Stimulated activated CD8-positive, alpha-beta memory T cell treated with anti-CD3 and anti-CD28 coated beads, Interleukin-2, amount 100 ng/mL, for 1 hour (primary cell): ENCODE measurements at places on chromosomes 2 and 18.

GRCh38 chr2:18454692-18455235, 105.7 kb downstream of the RDH14 start:
- DNase-seq: no peak

DNA sequence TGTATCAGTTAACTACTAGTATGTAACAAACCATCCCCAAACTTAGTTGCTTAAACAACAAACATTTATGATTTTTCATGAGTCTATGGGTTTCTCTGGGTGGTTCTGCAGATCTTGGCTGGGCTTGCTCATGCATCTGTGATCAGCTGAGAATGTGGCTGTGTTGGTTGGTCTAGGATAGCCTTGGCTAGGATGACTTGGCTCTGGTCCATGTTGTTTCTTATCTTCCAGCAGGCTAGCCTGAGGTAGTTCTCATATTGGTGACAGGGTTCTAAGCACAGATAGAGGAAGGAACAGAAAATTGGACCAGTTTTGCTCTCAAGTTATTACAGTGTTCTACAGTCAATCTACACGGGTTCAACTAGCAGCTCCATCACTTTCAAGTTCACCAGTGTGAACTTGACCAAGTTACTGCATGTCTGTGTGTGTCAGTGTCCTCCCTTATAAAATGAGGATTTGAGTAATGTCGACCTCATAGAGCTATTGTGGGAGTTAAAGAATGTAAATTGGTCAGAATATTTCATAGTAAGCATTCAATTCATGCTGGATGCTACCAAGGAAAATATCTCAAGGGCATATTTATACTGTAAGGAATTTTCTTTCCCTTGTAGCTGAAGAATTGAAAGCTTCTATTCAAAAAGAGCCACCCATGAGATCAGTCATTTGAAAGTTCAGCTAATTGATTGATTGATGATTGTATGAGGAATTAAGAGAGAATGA, 65.3 kb downstream of the MYO3B start:
- DNase-seq: no peak

GRCh38 chr18:76390452-76391035, 104.5 kb downstream of the ZNF516 start:
- no peak for DNase-seq

- no peak for DNase-seq
Observed at GRCh38 chr2:70920367-70920715, 15.4 kb upstream of the ATP6V1B1 start.

DNA sequence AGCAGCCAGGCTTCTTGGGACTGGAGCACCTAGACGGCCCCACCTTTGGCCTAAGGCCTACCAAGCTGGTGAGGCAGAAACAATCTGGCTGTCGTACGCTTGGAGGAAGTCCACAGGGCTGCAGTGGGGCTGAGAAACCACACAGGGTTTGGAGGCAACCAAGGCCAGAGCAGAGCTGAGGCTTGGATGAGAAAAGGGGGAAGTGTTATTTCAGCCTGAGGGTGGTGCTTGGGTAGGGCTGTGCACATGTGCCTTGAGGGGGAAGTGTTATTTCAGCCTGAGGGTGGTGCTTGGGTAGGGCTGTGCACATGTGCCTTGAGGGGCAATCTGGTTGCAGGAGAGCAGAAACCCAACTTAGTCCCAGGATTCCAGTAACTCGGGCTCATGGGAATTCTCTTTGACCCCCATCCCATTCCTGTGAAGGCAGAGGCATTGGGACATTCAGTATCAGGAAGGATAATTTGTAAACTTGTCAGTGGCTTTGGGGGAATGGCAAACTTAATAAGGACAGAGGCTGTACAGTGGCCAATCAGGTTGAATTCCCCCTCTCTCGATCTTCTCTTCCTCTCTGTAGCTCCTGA, 971 bp upstream of the FBXO41 start:
- DNase-seq: no peak

- no peak for DNase-seq
Observed at GRCh38 chr2:97673915-97674283, 4.4 kb downstream of the C2orf92 start.

DNA sequence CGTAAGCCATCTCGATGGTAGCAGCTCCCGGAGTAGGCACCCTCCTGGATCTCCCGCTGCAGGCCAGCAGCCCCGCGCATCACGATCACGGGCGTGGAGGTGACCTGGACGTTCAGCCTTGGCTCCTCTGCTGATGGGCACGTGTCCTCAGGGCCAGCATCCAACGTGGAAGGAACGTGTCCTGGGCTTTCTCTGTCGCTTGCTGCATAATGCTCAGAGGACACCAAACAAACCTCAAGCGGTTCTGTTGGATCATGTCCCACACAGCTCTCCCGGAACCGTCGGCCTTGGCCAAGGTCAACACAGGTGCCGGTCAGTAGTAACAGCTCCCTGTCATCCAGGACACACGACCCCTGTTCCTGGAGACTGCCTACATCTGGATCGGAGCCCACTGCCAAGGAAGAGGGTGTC, 23.1 kb downstream of the PASK start:
- DNase-seq: no peak

DNA sequence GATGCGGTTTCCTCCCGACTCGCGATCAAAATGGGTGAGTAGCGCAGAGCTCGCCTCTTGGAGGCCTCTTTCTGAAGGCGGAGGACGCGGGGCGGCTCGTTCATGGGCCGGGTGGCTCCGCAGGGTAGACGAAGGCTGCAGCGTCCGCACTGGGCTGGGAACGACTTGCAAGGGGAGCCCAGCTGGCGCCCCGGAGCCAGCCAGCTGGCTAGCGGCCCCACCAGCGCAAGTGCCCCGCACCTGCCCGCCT, 328 bp upstream of the PASK start:
- DNase-seq: no peak

GRCh38 chr2:12163866-12164265, 417.4 kb downstream of the LPIN1 start:
- no peak for DNase-seq

GRCh38 chr2:8257502-8257901, 424.4 kb upstream of the ID2 start:
- DNase-seq: no peak

DNA sequence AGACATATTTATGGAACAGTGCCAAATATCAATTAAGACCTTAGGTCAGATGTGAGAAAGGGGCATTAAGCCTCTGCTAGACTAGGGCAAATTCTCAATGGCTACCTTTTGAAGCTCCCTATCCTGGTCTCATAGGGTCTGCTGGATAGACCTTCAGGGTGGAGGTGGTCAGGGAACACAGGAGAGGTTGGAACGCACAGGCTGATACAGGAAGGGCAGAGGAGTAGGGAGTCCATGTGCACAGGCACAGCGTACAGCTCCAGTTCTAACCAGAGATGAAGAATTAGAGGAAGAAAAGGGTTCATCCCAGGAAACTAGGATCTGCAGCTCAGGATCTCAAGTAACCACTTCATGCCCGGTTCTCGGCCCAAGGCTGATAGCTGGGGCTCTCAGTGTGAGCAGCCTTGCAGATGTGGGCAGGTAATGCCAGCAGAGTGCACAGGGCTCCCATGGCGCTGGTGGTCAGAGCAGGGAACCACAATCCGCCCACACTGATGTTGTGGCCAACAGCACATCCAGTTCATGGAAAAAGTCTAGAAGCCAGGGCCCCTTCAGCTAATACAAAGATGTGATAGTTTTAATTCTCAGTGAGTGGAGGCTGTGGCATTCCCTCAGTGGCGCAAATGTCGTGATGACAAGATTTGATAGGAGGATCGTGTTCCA, 3.4 kb upstream of the EVA1A start:
- DNase-seq: no peak

GRCh38 chr2:102063941-102064678, 72.3 kb downstream of the IL1R2 start:
- no peak for DNase-seq

- no peak for DNase-seq
Observed at GRCh38 chr2:169877398-169877797, 50.1 kb downstream of the UBR3 start.

DNA sequence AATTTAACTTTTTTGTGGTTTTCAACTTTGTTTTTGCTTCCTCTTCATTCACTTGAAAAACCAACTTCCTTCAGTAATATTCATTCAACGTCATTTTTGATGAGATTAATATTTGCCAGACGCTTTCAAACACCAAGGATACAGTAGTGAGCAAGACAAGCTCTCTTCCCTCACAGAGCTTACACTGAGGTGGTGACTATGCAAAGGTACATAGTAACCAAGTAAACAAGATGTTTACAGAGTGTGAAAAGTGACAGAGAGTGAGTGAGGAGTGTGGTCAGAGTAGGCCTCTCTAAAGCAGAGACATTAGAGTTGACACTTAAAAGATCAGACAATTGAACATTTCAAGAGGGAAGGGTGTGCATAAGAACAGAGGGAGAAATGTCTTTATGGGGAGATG, 155.5 kb downstream of the TMEM247 start:
- DNase-seq: no peak

- DNase-seq: no peak
Observed at GRCh38 chr2:159098921-159099411, 130.5 kb downstream of the TANC1 start.

GRCh38 chr2:98084151-98084868, 2.7 kb upstream of the VWA3B start:
- no peak for DNase-seq

- no peak for DNase-seq
Observed at GRCh38 chr2:216057688-216058193, 23.9 kb downstream of the PECR start.

DNA sequence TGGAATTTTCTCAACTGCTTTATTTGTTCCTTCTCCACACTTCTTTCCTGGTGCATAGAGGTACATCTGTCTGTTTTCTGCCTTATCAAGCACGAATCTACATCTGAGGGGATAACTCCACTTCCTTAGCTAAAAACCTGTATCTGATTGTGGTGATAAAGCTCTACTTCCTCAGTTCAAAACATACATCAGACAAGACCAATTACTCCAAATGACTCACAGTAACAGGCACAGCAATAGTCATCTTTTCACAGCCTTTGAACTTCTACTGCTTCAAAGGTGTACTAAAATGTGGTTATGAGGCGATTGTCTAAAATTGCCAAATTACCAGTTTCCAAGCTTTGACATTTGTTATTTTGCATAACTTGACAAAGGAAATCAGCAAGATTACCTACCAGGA, 803.6 kb upstream of the ZEB2 start:
- DNase-seq: no peak

DNA sequence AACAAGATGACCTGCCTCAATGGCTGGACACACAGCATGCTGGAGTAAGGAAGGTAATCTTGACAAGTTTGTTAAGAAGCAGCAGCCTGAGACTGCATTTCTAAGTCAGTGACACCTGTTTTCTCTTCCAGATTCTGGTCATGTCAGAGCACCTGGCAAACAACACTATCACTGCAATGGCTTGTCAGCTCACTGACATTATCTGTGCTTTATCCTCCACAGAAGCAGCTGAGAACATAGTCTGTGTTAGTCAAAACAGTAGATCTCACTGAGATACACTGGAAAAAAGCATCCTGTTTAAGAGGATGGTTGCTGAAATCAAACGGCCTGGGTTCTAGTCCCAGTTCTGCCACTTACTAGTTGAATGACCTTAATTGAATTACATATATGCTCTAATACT, 355.2 kb downstream of the RIT2 start:
- DNase-seq: no peak

DNA sequence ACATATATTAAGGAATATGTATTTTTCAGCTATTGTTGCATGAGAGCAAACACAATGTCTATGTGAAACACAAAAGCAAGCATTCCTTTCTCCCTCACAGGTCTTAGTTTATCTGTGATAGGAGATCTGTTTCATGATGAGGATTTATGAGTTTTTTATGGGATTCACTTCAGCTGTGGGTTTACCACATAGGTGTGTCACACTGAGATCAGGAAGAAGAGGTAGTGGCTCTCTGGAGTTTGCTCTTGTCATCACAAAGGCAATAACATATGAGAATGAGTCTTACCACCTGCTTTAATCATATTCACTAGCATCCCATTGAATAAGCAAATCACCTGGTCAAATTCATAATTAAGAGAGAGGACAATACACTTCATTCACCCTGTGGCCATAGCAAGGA, 960.3 kb upstream of the SLC39A10 start:
- DNase-seq: no peak

GRCh38 chr2:150888337-150888736, 373.3 kb downstream of the RBM43 start:
- no peak for DNase-seq

DNA sequence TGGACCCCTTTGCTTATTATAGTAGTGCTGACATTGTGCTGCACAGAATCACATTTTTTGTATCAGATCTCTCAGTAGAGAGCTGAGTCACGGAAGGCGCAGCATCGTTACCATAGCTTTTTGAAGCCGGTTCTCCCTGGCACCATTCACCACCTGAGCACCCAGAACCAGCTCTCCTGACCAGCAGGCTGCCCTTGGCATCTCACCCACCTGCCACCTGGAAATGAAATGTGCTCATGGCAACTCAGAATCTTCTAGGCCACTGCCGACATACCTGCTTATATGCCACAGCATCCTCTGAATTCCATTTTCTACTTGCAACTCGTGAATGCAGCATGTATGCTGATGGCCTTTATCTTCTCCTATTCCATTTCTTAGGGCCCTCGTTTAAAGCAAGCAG, 62.7 kb downstream of the COA5 start:
- DNase-seq: no peak

DNA sequence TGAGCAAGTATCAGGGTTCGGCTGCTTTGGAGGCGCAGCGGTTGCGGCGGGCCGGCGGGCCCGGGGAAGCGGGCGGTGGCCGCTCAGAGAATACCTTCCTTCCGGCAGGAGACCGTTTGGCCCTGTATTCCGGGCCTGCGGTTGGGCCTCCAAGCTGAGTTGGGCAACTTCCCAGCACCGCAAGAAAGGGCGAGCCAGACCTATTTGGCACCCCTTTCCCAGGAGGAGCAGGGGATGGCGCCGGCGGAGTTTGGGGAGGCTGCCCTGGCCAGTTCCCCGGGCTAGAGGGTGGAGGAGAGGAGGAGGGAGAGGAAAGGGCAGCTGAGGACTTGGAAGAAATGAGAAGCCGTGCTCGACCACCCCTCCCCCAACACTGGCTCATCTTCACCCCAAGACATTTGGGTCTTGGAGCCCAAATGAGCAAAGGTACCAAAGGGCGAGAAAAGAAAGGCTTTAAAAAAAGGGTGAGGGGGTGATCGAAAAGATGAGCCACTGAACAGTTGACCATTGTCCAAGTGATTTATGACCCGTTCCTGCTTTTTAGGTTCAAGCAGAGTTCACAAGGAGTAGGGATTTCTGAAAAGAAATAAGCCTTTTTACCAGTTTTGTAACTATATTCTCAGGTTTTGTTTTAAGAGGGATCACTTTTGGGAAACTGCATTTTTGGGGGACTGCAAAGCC, 8.4 kb downstream of the HOXD3 start:
- no peak for DNase-seq

DNA sequence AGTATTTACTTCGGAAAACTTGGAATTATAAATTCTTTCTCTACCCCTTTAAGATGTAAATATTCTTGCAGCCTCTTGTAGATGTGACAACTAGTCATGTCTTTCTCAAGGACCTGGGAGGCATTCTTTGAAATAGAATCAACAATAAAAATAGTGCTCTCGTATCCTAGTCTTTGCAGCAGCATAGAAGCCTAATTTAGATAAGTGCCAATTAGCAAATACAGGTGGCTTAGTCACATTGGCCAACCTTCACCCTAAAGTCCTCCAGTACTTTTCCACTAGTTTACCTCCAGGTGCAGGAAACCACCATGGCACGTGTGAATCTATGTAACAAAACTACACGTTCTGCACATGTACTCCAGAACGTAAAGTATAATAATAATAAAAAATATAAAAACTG, 3.5 kb upstream of the ZSWIM2 start:
- DNase-seq: no peak

- no peak for DNase-seq
Observed at GRCh38 chr18:58080451-58080850, 36.4 kb downstream of the NEDD4L start.

- DNase-seq: no peak
Observed at GRCh38 chr2:105517814-105518705, 119.2 kb upstream of the FHL2 start.

- DNase-seq: no peak
Observed at GRCh38 chr2:126995621-126996377, 97.1 kb downstream of the TEX51 start.
